ENCODE measurements at places on chromosomes 7 and 10.

- DNase-seq, result no peak
Observed at GRCh38 chr7:105596866-105597265, 15.6 kb upstream of the EFCAB10 start.

GRCh38 chr10:122674781-122675180, 24.9 kb downstream of the C10orf120 start:
- no peak for DNase-seq

DNA sequence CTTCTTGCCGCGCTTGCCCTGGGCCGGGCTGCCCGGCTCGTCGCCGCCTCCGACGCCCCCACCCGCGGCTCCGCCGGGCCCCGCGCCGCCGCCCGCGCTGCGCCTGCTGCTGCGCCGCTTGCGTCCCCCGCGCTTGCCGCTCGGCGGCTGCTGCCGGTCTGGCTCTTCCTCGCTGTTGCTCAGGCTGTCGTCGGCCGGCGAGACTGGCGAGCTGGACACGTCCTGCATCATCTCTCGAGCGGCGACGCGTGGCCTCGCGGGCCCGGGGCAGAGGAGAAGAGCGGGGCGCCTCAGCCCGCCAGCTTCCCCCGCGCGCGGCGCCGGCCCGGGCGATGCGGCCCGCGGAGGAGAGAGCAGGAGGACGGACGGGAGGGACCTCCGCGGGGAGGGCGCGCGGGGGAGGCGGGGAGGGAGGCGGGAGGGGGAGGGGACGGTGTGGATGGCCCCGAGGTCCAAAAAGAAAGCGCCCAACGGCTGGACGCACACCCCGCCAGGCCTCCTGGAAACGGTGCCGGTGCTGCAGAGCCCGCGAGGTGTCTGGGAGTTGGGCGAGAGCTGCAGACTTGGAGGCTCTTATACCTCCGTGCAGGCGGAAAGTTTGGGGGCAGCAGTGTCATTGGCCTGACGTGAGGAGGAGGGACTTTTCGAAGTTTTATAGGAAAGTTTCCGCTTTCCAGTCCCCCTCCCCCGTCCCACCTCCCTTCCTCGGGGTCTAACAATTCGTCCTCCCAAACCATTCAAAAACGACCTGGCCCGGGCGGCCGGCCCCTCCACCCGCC, at the start of gene TWIST1:
TWIST1 (minus strand) TSS at position 546 of the 779 bp plus-strand sequence; CDS start at position 231, 315 bp downstream.
- peak; percentile 97 for DNase-seq

DNA sequence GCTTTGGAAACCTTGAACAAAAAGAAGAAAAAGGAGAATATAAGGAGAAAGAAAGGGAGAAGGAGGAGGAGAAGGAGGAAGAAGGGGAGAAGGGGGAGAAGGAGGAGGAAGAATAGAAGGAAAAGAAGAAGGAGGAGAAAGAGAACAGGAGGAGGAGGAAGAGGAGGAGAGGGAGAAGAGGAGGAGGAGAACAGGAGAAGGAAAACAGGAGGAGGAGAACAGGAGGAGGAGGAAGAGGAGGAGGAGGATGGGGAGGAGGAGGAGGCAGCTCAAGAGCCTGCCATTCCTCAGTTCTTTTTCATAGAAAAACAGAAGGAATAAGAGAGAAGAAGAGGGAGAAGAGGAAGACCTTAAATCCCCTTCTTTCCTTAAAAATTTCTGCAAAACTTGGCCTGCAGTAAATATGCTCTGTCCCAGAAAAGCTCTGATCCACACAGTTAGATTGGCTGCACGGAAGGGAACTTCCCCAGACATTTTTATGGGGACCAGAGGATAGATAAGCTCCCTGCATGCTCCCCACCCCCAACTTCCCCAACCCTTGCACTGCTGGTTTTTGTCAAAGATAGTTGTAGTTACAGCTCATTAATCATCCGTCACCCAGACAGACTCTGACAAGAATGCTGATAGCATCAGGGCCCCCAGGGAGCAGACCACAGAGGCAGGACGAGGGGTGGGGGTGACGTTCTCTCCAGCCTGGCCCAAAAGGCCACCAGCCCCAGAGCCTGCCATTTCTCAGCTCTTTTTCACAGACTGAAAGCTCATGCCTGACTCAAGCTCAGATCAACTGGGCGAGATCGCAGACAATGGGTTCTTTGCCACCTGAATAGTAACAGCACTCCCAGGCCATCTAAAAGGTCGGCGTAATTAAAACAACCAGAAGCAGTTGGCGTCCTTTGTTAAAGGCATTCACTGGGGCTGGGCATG, 34.5 kb upstream of the LYZL1 start:
- DNase-seq, result no peak

GRCh38 chr10:115857856-115858255, 415.1 kb downstream of the GFRA1 start:
- no peak for DNase-seq

GRCh38 chr7:154559454-154559853, 443.5 kb downstream of the PAXIP1 start:
- no peak for DNase-seq

GRCh38 chr7:36191292-36191920, 38.4 kb downstream of the EEPD1 start:
- DNase-seq, result peak; percentile 13

DNA sequence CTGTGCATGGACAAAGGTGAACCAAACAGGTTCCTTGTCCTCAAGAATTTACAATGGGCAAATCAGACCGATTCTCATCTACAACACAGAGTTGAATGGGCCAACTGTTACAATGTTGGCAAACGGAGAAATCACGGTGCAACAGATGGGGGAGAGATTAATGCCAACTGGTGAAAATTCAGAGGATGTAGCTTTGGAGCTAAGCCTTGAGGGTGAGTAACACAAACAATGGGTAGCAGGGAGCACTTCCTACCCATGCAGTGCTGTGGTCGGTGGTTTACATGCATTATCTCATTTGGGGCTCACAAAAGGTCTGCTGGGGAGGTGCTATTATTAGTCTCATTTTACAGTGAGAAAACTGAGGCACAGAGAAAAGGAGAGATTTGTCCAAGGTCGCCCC, 902 bp upstream of the NFE2L3 start:
- DNase-seq, result no peak

DNA sequence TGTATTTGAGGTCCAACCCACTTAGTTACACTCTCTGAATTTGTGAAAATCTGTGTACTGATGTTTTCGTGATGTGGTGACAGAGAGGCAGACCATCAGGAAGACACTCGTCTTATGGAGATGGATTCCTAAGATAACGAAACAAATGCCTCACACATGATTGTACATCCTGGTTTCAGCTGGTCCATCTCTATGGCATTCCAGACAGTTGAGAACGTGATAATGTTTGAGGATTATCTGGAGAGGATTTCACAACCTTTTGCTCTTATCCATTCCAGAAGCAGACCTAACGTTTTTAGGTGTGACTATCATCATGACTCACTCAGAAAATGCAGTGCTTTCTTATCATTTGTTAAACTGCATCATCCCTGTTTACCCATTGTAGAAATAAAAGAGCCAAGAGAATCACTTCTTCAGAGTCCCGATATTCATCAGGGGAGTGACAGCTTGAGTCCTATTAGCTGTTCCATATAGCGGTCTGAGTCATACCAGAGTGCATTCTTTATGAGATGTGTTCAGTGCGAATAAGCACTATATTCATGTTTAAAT, 74.5 kb downstream of the BMPER start:
- DNase-seq, result peak; percentile 64

- DNase-seq, result peak; percentile 17
Observed at GRCh38 chr10:89575031-89575430, 39.6 kb upstream of the SLC16A12 start.

DNA sequence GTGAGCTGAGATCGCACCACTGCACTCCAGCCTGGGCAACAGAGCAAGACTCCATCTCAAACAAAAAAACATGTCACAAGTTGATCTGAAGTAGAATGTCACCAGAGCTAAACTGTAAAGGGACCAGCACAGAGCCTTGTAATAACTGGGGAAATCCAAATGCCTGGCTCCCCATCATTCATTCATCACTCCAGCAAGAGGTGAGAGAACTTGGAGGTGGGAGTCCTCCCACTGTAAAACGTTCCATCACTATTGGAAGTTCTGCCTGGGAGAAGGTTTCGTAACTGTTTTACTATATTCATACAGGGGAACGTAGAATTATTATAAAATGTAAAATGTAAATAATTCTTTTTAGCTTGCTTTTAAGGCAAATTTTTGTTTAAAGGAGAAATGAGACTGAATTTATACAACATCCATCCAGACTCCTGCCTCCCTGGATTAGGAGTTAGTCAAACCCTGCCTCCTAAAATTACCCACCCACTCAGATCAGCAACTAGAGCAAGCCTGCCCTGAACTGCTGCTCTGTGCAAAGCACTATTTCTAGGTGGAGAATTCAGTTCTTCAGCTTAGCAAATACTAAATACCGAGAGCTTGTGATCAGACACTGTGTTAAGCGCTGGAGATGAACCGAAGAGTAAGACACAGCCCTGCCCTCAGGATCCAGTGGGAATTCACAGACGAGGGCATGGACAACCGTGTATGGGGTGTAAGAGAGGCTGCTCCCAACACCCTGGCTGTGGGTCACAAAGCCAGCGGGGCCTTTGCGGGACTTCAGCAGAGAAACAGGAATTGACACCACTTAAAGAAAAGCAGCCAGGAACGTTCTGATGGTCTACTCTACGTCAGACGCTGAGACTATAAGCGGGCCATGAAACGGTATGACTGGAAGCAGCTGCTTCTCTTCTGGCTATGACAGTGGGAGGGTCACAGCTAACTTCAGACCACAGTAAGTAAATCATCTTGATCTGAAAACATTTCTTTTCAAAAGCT, 208.3 kb downstream of the ZMYND11 start:
- DNase-seq, result no peak

DNA sequence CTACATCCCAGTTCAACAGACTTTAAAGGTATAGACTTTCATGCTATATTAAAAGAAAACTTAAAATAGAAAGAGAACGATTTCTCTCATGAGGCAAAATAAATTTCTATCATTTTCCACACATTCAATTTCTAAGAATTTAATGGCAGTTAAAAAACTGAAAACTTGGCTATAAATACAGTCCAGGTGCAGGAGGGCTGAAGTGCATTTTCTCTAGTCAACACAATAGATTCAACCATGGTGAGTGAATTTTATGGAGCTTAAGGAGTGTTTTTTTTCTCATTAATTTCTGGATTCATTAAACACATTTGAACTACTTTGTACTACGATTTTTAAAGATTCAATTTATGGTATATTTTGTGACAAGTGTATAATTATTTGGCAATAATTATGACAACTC, 240.8 kb upstream of the SLC26A5 start:
- no peak for DNase-seq

DNA sequence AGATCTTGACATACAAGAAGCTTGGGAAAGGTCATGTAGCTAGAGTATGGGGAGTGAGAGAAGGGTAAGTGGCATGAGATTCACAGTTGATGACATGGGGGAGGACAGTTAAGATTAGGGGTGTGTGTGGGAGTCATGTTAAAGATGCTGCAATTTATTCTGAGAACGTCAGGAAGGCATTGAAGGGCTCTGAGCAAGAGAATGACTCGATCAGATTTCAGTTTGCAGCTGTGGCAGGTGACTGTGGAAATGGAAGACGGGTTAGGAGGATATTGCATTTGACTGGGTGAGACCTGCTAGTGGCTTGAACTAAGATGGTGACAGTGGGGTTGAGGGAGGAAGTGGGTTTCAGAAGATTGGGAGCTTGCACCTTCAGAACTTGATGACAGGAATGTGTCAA, 5.6 kb downstream of the CDC123 start:
- no peak for DNase-seq

DNA sequence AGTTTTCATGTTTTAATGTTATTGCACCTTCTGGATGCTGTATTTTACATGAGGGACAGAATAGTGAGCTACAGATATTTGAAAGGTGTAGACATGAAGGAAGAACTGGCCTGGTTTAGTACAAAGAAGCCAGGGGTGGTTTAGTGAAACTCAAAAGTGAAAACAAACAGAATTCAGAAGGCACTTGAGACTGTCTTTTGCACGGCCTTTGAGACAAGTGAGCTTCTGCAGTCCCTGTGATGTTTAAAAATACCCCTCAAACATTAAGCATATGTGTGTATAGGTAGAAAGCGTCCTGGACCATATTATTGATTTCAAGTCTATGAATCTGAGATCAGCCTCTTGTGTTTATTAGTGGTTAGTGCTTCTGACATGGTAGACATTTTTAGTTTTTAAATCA, 118.9 kb downstream of the CDK14 start:
- DNase-seq, result no peak

GRCh38 chr10:9305018-9305655, 1250.6 kb downstream of the GATA3 start:
- peak; percentile 32 for DNase-seq

- DNase-seq, result no peak
Observed at GRCh38 chr10:58996866-58997265, 179.6 kb upstream of the PHYHIPL start.

DNA sequence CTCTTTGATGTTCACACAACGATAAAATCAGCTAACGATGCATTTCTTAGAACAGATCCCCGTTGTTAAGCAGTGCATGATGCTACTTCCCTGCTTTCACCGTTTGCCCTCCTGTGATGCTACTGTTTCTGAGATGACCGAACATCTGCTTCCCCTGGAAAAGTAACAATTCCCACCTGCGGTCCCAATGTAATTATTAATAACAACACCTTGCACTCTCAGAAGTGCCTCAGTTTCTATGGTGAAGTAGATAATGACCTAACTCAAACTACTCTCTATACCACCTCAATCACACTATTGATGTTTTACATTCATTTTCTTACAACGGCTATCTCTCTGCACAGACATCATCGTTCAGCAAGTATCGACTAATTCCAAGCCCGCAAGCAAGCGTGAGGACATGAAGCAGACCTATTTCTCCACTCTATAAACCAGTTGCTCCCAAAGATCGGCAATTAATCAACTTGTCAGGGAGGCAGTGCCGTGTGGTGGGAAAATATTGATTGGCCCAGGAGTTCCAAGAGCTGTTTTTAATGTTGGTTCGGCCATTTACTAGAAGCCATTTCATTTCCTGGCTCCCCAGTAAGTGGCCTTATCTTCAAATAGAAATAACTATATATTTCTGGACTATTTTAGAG, 42.7 kb downstream of the FAM107B start:
- DNase-seq, result no peak

DNA sequence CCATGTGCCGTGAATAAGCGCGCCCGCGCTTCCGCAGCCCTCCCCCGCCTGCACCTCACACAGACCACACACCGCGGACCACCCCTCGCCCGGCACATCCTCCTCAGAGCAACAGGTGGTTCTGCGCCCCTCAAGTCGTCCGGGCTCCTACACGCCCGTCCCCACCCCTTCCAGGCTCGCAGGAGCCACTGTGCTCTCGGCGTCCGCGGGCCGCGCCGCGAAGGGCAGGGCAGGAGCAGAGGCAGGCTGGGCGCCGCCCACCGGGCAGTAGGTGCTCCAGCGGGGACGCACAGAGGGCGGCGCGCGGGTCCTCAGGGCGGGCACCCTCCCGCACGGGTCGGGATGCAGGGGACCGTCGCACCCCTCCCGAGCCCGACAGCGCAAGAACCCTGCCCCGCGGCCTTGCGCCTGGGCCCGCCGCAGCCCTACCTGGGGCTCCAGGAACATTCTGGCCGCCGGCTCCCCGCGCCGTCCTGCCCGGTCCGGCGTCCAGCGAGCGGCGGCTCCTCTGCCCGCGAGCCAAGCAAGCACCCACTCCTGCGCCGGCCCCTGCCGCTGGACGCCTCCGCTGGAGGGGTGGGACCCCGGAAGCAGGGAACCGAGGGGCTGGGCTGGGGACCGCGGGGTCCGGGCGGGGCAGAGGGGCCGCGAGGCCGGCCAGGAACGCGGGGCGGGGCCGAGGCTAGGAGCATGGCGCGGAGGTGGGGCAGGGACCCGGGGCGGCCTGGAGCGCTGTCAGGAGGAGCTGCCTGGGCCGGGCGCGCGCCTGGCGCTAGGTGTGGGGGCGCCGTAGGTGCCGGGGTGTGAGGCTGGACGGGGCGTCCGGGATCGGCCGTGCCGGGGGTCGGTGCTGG, 37.4 kb downstream of the RASGEF1A start:
- no peak for DNase-seq
